ENCODE measurements at places on chromosomes 1 and 21.
A peak's percentile ranks its signal among the peaks of the same experiment; 100 is the strongest.

GRCh38 chr21:26844258-26845065 is 747 bp downstream of the ADAMTS1 start:
- peak; percentile 64 for DNase-seq

DNA sequence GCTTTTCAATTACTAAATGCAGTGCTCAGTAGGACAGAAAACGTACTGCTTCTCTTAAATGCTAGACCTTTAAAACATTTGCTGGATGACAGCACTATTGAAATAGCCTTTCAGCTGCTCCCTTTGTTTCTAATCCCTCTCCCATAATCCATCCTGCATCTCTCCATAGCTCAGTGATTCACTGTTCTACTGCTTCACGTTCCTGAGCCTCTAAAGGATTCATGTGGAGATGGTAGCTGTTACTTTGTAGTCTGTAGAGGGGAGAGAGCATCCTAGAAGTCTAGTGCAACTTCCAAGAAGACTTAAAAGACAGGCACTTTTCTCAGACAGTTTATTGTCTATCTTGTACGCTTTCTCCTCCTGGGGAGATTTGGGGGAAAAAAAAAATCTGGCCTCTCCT is 51.4 kb downstream of the LRRC8B start:
- no peak for DNase-seq

DNA sequence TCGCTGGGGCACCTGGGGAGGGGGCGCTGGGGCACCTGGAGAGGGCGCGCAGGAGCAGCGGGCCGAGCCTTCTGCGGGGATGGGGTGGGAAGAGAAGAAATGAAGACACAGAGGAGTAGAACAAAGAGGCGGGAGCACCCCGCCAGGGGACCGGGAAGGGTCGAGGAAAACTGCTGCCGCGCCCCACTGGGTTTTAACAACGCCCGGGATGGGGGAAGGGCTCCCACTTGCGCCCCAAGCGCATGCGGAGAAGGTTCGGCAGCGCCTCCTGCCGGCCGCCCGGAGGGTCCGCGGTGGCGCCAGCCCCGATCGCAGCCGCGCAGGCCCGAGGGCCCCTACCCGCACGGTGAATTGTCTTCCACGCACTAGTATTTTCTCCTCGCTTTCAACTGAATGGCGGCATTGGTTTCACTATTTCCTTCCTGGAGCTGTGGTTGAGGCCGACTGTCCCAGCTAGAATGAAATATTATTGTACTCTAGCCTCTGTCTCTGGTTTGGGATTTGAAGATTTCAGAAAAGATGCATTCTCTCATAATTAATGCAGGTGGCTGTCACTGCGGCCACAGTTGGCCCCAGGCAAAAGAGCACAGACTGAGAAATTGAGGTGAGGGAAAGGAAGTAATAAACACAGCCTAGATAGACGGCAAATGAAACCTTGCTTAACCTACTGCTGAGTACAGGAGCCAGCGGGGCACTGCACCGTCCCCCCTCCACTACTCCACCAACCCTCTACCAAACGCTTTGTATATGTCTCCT is 57.3 kb downstream of the MAB21L3 start:
- DNase-seq = no peak

GRCh38 chr1:235068158-235069121 is 60.2 kb downstream of the TOMM20 start:
- DNase-seq = no peak

GRCh38 chr1:98164509-98164908 is 243.7 kb upstream of the DPYD start:
- DNase-seq = no peak

DNA sequence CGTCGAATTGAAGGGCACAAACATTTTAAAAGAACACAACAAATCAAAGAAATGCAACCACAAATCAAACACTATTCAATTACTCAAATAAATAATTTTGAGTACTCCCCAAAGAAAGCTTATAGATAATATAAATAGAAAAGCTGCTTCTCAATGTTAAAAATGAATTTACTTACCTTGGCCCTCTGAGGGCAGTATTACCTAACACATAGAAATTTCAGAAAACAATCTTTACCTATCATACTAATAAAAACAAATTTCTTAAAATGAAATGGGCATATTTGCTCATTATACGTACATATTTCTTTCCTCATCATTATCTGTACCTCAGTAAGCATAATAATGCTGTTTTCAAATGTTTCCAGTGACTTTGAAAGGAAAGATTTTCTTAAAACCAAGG is 141.8 kb downstream of the AKT3 start:
- no peak for DNase-seq

DNA sequence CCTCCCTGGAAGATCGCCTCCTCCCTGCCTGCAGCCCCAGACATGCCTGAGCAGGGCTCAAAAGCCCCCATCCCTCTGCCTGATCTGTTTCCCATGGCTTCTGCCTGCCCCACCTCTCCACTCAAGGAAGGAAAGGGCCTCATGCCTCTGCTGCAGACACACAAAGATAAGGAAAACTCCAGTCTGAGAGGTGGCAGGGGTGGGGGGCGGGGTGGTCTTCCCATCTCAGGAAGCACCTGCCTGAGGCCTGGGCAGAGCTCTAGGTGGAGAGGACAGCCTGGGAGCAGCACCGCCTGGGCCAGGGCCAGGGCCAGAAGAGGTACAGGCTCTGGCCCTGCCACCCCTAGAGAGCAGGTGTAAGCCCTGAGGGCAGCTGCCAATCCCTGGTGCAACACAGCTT is 4.1 kb upstream of the GJB3 start:
- no peak for DNase-seq

Measured in NCI-H446 (cell line).